Putamen (tissue), 1 donor: ENCODE measurements at places on chromosomes 3 and 15.

DNA sequence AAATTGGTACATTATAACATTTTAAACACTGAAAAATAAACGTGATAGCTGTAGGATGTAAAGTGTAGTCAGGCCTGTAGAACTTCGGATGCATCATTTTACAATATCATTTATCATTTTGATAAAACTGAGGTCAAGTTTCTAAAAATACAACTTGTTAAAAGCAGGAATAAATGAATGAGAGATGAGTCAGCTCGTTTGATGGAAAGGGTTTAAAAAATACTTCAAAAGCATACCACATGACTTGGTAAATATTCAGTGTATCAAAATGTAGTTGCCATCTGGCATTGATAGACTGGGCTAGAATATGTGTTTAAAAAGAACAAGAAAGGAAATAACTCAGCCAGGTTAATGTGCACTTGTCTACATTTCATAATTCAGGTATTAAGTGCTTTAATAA, 357.0 kb downstream of the TIGIT start:
- no peak for DNase-seq

DNA sequence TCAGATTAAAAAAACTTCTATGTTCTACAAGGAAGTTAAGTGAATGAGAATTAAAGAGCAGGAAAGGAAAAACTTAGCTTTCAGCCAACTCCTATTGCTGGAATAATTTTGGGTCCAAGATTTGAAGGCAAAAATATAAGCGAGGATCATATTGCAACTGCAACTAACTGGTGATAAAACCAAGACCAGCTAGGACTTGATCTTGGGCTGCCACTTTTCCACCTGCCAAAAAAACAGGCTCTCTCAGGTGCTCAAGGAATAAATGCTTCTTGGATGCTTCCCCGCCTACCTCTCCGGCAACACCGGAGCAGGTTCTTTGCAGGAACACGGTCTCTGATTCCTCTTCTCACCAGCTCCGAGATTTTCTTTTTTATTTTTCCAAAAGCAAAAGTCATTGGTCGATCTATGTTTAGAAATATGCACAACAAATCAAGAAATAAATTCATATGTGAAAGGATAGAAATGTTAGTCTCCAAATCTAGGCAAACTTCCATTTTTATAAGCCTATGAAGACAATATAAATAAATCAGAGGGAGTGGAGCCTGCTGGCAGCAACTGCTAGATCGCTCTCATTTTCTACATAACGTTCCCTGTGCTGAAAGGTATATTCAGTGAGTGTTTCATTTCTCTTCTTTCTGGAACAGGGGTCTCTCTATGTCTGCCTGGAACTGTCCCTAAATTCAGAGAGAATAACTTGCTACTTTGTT, 241.9 kb downstream of the NTRK3 start:
- DNase-seq = no peak

DNA sequence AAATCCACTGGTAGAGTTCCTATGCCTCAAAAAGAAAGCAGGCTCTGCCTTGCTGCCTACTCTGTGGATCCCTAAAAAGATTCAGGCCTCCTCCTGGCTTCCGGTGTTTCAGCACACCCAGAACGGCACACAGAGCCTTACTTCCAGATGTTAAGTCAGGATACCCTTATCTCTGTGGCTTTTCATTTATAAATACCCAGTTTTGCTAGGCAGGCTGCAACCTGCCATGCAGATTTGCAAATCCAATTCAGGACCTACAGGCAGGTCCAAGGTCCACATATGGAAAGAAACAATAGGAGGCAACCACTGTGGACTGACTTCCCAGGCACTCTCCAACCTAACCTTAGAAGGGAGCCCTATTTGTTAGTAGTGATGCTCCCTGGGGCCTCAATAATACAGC, 30.7 kb downstream of the EFL1 start:
- no peak for DNase-seq

- DNase-seq = no peak
Observed at GRCh38 chr3:16728770-16729745, 123.8 kb upstream of the DAZL start.

DNA sequence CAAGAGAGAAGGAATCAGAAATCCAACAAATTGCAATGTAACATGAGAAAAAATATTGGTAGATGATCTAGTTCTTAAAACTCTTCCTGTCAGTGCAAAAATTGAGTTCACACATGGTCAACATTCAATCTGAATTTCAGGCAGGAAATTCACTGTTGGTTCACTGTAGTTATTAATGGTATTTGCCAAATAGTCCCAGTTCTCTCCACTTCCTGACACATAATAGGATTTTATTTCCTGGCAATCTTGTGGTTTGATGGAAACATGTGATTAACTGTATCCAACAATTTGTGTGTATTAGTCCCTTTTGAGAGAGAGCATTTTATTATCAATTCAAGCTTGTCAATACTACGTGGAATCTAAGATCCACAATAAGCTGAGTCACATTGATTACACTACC, 1103.1 kb downstream of the ROBO2 start:
- no peak for DNase-seq

- no peak for DNase-seq
Observed at GRCh38 chr15:67878712-67879206, 38.9 kb upstream of the RNU6-1 start.

DNA sequence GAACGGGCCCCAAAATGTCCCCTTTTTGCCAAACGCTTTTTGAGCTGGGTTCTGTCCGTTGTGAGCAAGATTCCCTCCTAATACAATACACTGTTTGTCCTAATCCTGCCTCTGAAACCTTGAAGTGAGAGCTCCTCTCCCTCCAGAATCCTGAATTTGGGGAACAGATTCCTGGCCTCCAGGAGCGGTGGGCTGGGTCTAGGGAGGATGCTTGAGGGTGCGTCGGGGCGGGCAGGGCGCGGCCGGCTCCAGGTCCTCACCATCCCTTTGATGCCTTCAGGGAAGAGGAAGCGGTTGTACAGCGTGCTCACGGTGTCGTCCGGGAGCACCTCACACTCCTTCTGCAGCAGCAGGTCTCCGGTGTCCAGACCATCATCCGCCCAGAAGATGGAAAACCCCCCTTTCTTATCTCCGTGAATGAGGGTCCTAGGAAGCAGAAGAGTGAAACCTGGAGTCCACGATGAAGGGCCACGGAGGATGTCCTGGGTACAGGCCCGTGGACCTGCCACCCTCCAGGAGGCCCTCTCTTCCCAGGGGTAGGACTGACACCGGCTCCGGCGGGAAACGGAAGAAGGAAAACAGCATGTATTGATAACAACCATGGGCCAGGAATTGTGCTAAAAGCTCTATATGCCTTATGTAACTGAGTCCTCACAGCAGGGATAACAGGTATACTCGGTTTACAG, 23.2 kb downstream of the ALDH1L1 start:
- DNase-seq = no peak
